IMR-90 (cell line): ENCODE measurements at places on chromosomes 1 and 21. TPM values are rescaled to one million over a fixed set of nuclear protein-coding genes. Genes with fewer than 3 reads are reported as not detected.

The SPAG17 gene
- total RNA-seq: under 0.01 TPM in 1 of 2 replicates, not detected in the other

The ZBTB17 gene
- total RNA-seq: 26.3 and 29.7 TPM in 2 replicates

DNA sequence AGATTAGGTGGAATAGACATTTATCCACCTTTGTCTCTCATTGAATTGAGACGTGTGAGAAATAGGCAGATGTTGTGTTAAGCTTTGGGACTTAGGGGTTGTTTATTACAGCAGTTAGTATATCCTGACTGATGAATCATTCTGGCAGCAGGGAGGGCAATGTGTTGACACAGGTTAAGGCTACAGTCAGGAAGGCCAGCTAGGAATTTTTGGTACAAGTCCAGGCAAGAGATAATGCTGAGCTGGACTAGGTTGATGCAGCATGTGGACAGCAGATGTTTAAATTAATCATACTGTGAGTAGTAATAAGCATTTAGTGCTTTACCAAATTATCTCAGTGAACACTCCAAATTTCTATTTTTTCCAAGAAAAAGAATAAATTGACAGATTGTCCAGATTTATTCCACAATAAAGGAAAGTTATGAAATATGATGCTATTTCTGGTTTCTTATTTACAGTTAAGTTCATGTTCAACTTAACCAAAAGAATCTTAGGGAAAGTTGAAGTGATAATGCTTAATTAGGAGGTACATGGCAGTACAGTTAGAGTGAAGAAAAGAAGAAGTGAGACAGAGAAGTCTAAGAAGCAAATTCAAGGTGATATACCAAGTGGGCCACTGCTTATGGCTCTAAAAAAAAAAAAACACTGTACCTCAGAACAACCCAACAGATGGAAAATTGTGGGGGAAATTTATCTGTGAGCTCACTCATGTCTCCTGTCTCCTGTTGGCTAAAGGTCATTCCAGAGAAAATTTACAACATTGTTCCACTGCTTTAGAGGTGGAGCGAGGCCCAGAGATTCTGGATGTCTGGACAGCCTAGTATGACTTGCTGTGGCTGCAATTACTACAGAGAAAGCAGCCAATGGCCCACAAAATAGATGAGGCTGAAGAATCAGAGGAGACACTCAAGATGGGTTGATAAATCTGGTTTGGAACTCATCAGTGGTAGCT is 102.7 kb upstream of the C21orf91 start:
- peak; percentile 65 for DNase-seq

DNA sequence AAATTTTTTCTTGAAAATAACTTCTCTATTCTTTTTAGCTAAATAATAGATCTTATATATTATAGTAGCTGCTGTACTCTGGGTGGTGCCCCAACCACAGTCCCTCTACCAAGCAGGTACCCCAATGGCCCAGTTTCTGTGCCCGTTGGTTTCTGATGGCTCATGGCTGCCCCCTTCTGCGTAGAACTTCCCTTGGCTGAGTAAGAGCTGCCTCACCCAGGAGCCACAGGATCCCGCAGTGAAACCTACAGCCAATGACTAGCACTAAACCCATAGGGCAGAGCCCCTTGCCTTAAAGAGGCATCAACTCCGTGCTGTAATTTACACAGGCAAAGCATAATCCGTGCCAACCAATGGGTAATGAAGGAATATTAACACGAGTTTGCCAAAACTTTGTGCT is 247.5 kb downstream of the USH2A start:
- DNase-seq: no peak

GRCh38 chr1:171207377-171207776 is 22.3 kb downstream of the FMO2 start:
- no peak for DNase-seq

DNA sequence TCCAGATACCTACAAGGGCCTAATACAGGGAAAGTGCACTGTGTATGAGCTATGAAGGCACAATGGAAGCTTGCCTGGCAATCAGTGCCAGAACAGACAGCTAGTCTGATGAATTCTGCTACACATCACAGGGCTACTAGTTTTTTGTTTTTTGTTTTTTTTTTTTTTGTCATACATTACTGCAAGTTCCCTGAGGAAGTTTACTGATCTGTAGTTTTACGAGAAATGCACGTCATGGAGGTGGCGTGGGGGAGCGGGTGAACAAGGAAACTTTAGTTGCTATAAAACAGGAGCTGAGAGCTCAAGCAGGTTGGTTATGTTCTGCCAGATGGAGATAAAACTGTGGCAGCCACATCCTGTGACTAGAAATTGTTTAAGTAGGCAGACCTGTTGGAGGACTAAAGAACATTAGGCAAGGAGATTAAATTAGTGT is 17.7 kb downstream of the PTPRC start:
- no peak for DNase-seq

DNA sequence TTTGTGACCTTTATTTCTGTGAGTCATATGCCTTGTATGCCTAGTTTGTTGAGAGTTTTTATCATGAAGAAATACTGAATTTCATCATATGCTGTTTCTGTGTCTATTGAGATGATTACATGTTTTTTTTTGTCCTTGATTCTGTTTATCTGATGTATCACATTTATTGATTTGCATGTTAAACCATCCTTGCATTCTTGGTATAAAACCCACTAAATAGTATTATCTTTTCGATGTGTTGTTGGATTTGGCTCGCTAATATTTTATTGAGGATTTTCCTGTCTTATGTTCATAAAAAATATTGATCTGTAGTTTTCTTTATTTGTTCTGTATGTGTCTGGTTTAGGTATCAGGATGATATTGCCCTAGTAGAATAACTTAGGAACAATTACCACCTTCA is 164.7 kb upstream of the CHRM3 start:
- DNase-seq: no peak
